H9 (cell line): ENCODE measurements at places on chromosomes 2 and 18.

GRCh38 chr2:64837116-64837731, 152.0 kb upstream of the SLC1A4 start:
- DNase-seq: no peak

- no peak for DNase-seq
Measured at GRCh38 chr18:12001421-12001820, 20.1 kb downstream of the IMPA2 start.

- peak; percentile 83 for DNase-seq
Measured at GRCh38 chr2:199659207-199659606, 191.8 kb downstream of the FTCDNL1 start.

DNA sequence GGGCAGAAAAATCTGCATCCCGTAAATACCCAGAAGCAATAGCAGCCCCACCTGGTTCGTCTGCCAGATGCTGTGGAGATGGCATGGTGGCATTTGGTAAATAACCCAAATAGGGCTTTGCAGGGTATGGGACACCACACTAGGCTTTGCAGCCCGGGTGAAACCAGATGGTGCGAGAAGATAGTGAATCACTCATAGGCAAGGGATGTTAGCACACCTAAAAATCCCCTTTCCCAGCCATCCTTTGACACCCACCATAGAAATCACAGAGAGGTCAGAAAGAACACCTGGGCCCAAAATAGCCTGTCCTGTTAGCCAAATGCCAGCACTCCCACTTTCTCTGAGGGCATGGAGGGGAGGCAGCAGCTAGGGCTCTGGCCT, 47.6 kb downstream of the BCL11A start:
- DNase-seq: no peak

DNA sequence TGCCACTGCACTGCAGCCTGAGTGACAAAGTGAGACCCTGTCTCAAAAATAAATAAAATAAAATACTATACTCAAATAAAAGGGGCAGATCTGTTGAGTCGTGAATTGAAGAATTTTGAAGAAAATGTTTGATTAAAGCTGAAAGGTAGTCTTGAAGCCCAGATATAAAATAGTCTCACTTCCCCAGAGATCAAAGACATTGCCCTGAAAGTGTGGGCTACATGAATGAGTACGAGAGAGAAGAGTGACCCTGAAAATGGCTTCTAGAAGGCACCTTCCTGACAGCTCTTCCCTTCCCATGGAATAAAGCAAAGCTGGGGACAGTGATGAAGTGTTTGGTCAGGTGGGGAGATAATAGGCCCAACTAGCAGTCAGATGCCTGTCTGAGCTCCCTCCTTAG, 13.8 kb upstream of the FZD5 start:
- DNase-seq: no peak

DNA sequence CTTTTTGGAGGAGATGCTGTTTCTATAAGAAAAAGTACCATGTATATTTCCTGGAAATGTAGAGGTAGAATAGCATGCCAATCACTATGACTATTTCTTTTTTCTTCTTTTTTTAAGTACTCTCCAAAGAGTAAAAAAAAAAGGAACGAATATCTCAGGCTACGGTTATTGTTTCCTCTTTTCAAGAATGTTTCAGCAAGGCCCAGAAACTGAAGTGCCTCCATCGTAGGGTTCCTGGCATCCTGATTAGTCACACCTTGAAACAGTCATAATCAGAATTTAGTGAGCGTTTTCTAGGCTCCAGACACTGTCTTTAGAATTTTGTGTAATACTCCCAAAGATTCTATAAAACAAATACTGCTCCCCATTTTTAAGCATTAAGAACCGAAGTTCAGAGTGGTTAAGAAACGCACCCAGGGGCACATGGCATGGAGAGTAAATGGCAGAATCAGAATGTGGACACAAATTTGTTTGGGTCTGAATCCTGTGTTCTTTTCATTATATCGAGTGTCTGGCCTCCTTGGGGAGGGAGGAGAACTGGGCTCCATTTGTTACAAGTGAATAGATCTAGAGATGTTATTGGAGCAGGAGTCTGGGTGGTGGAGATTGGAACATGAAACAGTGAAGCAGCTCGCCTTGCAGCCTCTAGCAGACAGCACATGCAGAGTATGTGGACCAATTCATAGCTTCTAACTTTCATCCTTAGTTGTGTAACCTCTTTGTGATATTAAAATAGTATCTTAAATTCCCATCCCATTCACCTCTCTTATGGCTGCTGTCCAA, 26.7 kb downstream of the ZEB2 start:
- no peak for DNase-seq

GRCh38 chr2:108575132-108575966, 41.1 kb downstream of the LIMS1 start:
- no peak for DNase-seq

DNA sequence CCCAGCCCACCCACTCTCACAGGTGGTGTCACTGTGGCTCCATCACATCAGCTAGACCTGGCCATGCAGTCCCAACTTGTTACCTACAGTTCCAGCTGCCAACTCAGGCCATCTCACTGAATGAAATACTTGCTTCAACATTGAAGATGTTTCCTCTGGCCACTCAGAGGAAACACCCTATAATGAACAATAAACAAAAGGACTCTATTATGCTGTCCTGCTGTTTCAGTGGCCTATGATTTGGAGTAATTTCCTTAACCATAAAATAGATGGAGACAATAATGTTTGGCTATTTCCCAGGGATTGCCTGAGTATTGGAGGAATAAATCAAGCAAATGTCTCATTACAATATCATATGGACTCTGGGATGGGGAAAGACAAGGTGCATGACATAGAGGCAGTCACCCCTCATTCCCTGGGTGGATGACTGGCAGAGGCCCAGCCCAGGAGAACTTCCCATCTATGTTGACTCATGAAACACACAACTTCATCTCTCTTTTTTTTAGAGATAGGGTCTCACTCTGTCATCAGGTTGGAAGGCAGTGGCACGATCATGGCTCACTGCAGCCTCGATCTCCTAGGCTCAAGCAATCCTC, 134.4 kb downstream of the TGIF1 start:
- DNase-seq: no peak

DNA sequence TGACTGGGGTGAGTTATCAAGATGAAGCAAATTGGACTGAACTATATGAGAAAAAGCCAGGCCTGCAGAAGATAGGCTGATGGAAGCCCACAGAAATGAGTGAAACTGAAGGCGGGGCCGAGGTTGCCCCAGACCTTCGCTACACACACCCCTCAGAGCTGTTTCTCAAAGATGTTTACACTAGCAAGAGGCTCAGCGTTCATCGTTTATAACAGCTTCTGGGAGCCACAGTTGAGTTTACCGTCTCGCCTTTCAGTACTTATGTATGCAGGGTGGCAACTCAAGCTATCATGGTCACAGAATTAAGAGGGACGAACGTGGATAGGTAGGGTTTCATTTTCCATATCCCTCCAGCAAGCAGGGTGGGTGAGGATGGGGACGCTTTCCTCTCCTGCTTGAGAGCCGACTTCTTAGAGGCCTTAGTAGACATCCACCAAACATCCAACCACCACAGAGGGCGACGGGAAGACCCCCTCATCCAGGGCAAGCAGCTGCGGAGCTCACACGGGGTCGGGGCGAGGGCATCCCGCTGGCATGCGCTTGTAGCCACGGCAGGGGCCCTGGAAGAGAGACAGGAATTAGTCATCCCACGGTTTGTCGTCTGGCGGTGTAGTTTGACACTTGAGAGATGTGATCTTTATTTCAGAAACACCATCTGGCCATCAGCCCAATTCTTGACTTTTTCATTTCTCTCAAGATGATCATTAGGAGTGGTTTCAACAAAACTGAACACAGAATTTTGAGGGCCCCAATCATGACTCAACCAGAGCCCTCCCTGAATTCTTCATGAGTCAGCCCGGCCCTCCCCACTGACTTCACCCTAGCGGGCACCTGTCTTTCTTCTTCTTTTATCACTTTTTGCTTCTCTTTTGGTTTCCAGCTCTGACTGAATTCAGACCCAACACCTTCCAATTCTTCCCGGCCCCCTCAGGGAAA, 109.1 kb upstream of the CTDP1 start:
- DNase-seq: peak; percentile 26
